ENCODE measurements at places on chromosomes 1 and 21. TPM values are rescaled to one million over a fixed set of nuclear protein-coding genes. Genes with fewer than 3 reads are reported as not detected.
A peak's percentile ranks its signal among the peaks of the same experiment; 100 is the strongest.

FAM78B gene
- polyA plus RNA-seq = not detected

GRCh38 chr1:167297222-167298214, 76.8 kb downstream of the POU2F1 start:
- DNase-seq = no peak

DNA sequence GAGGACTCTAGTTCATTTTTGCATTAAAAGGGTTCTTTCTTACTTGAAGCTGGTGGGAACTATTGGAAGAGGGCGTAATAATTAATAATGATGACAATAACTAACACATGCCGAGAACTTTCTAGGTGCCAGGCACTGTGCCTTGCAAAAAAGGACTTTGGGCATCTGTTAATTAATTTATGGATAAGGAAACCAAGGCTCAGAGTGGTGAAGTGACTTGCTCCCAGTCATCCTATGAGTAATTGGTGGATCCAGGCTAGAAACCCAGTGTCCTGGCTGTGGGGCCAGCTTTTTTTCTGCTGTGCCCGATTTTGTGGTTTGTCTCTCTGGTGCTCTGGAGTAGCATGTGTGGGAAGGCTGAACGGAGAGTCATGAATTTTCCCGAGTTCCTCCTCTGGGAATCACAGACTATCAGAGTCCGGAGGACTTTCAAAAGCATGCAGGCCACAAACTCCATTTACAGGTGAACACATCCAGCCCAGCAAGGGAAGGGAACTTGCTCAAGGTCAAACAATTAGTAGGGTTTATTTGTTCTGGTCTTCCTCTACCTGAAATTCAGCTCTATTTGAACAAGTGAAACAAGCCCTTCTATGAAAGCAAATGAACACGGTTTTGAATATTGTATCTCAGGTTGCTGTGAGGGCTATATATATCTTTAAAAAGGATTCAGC, 23.4 kb downstream of the ROR1 start:
- DNase-seq = no peak

DNM3 gene
- polyA plus RNA-seq = 0.99 TPM

DNA sequence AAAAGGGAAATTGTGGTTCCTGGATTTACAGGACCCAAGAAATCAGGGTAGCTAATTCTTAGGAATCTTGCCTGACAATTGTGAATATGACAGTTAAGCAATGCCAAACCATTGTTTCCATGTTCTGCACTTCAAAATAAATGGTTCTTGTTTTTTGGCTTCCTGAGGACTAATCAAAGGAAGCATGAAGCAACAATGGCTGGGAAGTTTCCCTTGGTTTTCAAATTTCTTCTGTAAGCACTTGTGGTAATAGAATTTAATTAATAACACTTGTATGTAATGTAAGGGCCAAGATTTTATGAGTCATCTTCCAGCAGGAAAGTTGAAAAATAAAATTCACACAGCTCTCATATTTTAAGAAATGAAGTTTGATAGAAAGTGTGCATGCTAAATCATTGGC, 31.7 kb downstream of the JAM2 start:
- no peak for DNase-seq

DNA sequence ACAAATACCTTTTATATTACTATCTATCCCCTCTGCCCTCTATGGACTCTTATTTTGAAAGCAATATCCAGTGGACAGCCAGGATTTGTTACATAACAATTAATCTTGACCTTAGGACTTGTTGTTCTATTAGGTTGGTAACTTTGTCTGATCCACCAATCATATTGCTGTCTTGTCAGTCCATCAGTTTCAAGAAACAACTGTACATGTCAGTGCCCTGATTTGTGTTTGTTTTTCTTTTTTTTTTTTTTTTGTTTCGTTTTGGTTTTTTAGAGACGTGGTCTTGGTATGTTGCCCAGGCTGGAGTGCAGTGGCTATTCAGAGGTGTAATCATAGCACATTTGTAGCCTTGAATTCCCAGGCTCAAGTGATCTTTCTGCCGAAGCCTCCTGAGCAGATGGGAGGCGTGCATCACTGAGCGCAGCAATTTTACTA, 1.5 kb upstream of the SCP2 start:
- DNase-seq = no peak

DNA sequence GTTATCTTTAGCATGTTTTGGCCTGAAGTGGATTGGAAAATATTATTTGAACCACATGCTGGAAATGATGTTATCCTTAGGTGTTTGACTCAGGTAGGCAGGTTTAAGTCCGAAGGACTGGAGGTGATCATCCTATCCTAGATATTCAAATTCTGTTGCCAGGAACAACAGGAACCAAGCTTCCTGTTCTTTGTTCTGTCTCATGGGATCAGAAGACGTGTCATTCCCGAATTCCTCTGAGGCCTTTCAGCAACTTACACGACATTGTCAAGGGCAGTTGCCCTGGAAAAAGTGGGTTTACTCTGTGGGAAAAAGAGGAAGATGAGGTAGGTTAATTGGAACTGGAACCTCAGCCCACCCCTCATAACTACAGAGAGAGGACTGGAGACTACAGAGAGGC, 36.6 kb downstream of the SLAMF6 start:
- no peak for DNase-seq

GRCh38 chr1:167791281-167792187, 69.8 kb downstream of the MPZL1 start:
- DNase-seq = no peak

- no peak for DNase-seq
Measured at GRCh38 chr1:234613128-234613875, 3.3 kb upstream of the IRF2BP2 start.

DNA sequence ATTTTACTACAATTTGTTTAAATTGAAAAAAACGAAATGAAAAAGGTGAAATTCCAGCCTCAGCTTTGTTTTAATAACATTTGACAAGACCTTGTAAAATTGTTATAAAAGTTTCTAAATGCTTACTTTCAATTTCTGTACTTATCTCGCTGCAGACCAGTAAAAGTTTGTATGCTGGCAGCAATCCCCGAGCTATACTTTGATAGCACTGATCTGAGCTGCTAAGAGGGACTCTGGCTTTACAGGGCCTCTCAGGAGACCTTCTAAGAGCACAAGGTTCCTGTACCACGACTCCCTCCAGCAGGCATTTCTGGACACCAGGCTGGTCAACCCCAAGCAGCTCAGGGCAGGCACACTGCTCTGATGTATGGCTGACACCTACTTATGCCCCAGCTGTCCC, 13.1 kb downstream of the STMN1 start:
- no peak for DNase-seq

DNA sequence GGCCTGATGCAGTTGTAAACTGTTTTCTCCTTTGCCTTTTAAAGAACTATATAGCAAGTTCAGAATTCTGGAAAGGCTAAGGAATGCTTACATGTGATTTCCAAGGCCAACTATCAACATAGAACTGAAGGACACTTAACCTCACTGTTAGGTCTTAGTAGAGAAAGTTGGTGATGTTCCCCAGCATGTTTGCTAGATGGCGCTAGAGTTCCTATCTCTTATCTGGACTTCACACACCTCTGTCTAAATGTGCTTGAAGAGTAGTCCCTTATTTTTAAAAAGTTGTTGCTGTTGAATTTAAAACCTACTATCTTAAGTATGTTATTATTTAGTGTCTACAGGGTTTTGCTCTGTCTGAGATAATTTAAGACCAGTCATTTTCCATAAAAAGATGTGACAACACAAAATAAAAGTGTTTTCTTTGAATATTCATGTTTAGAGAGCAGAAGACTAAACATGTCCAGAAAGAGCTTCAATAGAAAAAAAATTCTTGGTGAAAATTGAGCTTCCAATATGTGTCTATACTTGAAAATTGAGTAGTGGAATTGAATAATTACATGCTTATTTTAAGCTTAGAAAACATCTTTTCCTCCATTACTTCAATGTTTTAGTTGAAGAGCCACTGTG, 237.3 kb downstream of the S1PR1 start:
- DNase-seq = no peak

DNA sequence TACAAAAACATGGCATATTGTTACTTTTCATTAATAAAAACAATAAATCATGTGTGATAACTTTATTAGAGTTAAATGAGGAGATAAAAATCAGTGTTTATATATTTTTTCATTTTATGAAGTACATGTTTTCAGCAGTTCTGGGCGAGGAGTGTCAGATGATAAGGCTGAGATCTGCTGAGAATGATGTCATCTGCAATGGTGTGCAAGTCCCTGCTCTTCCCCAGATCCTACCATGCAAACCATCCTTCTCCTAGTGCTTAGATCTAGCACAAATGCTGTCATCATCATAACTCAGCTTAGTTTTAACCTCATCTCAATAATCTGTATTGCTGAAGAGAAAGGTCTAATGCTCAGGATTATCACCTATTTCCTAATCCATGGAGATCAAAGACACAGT, 214.4 kb upstream of the DAB1 start:
- DNase-seq = no peak

S100A12 gene
- polyA plus RNA-seq = 2.6 TPM

GRCh38 chr1:195954848-195955247, 653.4 kb downstream of the KCNT2 start:
- DNase-seq = no peak

GRCh38 chr1:111199881-111200801, at the start of gene DENND2D:
Gene DENND2D (minus strand): TSS chr1:111200646. CDS start chr1:111200459, 187 bp downstream.
- DNase-seq = peak; percentile 57

GRCh38 chr21:37060296-37060695, 12.6 kb downstream of the PIGP start:
- DNase-seq = no peak

MIS18A gene
- polyA plus RNA-seq = 8.7 TPM

ERICH3 gene
- 0.18 TPM for polyA plus RNA-seq

FCGR2B gene
- polyA plus RNA-seq = 21.0 TPM

DNA sequence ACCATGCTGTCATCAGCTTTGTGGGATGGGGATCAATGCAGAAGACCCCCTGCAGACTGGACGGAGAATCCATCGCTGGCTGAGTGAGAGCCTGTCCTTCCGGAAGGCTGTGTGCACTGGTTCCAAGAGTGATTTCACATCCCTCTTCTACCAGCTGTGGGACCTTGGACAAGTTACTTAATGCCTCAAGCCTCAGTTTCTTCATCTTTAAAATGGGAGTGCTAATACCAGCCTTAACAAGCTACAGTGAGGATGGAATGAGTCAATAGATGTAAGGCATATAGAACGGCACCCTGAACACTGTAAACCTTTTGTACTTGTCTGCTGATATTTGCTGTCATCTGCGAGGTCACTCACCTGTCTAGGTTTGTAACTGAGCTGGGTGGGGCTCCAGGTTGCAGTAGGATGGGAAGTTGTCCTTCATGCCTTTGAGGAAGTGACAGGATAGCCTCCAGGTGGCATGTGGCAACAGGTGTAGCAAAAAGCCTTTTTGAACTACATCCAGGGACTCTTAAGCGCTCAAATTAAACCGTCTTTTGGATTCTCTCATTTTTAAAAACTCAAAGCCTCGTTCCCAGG, 27.5 kb downstream of the TMEM51 start:
- DNase-seq = no peak

DNA sequence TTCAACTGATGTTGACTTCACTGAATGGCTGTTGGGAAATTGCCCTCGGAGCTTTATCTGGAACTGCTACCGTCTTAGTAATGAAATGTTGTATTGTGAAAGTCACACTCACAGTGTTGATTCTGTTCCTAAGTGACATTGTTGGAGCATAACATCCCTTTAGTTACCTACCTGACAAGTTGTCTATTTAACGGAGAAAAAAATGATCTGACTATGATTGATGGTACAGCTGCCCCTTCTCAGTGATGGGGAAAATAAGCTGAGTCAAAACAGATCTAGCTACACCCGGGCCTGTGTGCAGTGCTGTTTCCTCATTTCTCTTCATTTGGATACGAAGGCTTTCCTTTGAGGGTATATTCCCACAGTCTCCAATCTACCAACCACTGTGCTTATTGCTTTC, 472.3 kb upstream of the BRINP3 start:
- DNase-seq = no peak

DNA sequence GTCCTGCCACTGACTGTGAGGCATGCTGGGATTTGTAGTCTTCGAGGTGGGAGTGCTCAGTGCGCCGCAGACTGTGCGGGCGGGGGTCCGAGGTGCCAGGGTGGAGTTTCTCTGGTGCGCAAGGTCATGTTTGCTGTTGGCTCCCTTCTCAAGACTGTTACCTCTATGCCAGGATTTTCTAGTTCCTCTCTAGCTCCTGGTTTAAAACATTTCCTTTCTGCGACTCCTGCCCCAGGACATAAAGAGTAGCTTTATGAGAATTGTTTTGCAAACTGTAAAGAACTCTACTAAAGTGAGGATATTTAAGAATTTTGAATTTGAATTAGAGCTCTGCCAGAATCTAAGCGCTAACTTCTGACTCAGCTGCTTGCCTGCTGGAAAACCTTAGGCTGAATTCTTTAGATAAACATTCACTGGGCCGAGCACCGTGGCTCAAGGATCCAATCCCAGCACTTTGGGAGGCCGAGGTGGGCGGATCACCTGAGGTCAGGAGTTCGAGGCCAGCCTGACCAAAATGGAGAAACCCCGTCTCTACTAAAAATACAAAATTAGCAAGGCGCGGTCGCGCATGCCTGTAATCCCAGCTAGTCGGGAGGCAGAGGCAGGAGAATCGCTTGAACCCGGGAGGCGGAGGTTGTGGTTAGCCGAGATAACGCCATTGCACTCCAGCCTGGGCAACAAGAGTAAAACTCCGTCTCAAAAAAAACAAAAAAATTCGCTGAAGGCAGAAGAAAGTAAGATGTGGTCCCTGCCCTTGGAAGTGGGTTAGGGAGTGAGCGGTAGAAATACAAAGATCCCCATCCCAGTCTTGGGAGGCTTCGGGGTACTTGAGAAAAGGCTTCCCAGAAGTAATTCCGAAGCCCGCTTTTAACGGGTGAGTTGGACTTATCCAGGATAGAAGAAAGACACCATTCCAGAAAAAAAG, 992 bp upstream of the USP48 start:
- no peak for DNase-seq

DNA sequence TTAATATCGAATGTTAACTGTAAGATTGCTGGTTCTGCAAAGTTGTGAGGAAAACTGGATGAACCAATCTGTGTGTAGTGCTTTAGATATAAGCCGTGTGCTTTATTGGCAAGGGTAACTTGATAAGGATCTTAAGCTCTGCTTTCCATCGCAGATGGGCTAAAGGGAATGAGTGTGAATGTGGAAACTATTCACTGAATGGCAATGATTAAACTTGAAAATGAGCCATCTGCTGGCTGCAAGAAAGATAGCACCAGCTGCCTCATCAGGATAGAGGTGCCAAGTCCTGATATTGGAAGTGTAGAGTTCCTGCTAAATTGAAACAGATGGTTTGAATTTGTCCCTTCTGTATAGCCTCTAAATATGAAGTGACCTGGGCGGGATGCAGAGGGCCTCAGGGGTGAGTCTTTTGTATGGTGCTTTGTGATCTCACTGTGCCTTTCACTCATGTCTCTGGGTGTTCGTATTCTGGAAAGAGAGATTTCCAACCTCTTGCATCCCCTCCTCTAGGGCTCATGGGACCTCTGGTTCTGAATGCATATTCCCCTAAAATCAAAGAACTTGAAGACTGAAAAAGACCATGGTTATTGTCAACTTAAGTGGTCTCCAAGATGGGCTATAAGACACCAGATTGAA, 9.2 kb downstream of the FCRL3 start:
- no peak for DNase-seq

- no peak for DNase-seq
Measured at GRCh38 chr1:65904681-65905083, 112.0 kb downstream of the PDE4B start.

VANGL2 gene
- not detected for polyA plus RNA-seq
